Hematopoietic multipotent progenitor cell treated with erythropoietin and hydrocortisone succinate and interleukin-3 and kit ligand, for 8 days (in vitro differentiated cells): ENCODE measurements at places on chromosomes 6 and 20.

- no peak for DNase-seq
These were observed 97.2 kb downstream of the MAP3K4 start for GRCh38 chr6:161088676-161089328.

DNA sequence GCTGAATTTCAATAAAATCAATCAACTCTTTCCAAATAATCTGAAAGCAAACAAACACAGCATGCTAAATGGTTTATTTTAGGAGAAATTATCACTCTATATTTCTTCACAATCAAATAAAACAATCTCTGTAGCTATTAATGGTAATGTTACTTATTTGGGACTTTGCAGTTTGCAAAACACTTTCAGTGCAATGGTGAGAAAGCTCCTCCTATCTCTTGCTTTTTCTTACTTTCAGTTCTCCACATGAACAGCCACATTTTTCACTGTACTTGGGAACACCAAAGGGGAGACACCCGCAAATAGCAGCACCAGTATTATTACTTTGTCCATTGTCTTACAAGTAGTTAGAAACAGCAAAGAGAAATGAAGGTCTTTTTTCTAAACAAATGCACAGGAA lies 92.4 kb downstream of the DST start:
- DNase-seq, result no peak

DNA sequence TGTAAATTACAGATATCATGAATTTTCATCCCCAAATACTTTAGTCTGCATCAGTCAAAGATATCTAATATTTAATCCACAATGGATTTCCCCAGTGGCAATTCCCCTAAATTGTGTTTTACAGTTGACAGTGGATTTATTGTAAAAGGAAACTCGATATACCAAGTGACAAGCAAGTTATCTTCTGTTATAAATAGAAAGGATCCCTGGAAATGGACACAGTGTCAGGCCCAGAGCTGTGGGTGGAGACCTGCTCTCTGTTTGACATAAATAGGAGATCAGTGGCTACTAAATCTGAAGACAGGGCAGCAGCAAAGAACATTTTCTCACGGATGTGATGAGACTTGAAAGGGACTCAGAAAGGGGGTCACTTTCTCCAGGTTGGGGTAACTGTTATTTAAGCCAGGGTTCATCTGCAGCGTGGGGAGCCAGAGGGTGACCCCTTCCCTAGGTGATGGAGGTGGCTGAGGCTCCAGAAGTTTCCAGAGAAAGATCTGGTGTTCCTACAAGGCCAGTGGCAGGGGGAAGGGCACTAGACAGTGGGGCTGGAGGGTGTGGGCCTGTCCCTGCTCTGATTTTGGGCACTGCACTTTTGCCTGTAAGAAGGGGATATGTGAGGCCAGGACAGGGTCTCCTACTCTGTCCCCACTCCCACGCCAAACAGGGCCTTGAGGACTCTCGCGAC lies 12.3 kb upstream of the FAM110A start:
- DNase-seq, result no peak

GRCh38 chr6:21371676-21372171 lies 221.8 kb upstream of the SOX4 start:
- no peak for DNase-seq

GRCh38 chr6:46044881-46045617 lies 29.4 kb upstream of the CLIC5 start:
- DNase-seq, result no peak

DNA sequence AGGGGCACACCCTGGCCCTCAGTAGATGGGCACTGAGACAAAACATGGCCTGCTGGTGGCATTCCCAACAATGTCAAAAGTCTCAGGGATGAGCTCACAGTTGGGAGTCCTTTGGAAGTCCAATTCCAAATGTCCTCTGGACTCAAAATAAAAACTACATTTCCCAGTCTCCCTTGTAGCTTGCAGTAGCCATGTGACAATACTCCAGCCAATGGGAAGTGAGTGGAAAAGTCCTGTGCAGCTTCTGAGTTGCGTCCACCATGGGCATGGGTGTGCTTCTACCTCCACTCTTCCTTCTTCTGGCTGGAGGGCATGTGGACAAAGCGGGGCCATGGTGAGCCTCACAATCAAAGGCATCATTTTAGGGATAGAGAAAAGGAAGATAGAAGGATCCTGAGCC lies 5.8 kb upstream of the ADAM33 start:
- peak; percentile 33 for DNase-seq

GRCh38 chr6:162825597-162825996 lies 97.8 kb downstream of the PACRG start:
- DNase-seq, result no peak

- no peak for DNase-seq
These were observed 23.1 kb downstream of the AAR2 start for GRCh38 chr20:36259177-36260061.

- no peak for DNase-seq
These were observed 294.3 kb downstream of the CDC5L start for GRCh38 chr6:44681761-44682160.

- DNase-seq, result no peak
These were observed 45.1 kb downstream of the OGFRL1 start for GRCh38 chr6:71333697-71334096.

- no peak for DNase-seq
These were observed 129.8 kb upstream of the TIAM2 start for GRCh38 chr6:154865291-154865690.

GRCh38 chr6:164741938-164742451 lies 567.4 kb downstream of the C6orf118 start:
- no peak for DNase-seq

GRCh38 chr6:98971303-98971702 lies 23.6 kb upstream of the FBXL4 start:
- DNase-seq, result no peak

- no peak for DNase-seq
These were observed 2.2 kb upstream of the FAM162B start for GRCh38 chr6:116767715-116768114.

DNA sequence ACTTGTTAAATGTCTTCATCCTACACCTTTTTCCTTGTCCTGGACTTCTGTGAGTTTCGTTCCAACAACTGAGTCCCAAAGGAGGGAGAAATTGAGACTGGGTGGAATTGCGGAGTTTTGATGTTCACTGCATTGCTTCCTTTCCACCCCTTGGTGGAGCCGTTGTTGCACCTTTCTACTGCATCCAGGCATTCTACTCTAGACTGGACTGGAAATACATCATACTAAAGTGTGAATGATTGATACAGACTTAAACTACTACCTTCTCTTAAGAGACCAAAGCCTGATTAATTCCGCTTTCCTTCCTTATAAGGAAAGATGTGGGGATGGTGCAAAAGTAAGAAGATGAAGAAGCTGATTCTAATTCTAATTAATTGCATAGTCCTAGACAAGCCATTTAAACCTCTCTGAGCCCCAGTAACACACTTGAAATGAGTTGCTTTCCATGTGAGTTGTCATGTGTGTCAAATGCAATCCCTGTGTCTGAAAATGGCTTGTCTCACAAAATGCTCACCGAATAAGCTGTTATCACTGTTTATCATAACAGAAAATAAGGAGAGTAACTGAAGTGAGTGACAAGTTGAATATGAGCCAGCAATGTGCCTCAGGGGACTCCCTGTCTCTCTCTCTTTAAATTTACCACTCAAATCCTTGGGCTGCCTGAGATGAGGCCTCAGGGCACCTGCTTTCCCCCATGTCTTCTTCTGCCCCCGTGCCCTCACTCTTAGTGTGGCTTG lies 338.3 kb upstream of the CHD6 start:
- peak; percentile 2 for DNase-seq

DNA sequence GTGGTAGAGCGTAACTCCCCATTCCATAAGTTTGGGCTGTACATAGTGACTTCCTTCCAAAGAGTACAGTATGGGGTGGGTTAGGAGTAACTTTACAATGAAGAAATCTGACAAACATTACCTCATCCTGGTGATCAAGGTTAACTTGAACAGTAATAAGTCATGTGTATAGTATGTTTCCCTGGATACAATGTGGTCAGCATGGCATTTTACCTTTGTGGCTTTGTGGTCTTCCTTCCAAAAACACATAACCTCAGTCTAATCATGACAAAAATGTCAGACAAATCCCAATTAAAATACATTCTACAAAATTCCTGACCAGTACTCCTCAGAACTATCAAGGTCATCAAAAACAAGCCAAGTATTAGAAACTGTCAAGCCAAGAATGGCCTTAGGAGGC lies 225.1 kb downstream of the UBE3D start:
- no peak for DNase-seq

- DNase-seq, result no peak
These were observed 1123.5 kb upstream of the MAP3K7 start for GRCh38 chr6:91710342-91710741.

GRCh38 chr20:36279776-36280175 lies 26.4 kb upstream of the DLGAP4 start:
- DNase-seq, result no peak

DNA sequence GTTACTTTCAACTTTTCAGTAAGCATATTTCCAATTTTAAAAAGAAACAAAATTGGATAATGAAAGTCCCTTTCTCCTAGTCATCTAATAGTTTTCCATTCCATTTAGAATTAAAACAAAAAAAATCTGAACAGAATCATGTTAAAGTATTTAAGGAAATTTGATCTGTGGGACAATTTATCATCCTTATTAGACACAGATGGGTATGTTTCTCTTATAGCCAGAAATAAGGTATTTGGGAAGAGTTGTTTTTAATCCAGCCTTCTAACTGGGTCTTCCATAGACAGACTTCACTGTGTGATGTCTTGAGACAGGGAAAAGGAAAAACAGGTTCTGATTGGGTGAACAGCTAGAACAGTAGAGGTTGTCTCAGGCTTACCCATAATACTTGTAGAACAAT lies 39.5 kb upstream of the STXBP5 start:
- DNase-seq, result no peak

DNA sequence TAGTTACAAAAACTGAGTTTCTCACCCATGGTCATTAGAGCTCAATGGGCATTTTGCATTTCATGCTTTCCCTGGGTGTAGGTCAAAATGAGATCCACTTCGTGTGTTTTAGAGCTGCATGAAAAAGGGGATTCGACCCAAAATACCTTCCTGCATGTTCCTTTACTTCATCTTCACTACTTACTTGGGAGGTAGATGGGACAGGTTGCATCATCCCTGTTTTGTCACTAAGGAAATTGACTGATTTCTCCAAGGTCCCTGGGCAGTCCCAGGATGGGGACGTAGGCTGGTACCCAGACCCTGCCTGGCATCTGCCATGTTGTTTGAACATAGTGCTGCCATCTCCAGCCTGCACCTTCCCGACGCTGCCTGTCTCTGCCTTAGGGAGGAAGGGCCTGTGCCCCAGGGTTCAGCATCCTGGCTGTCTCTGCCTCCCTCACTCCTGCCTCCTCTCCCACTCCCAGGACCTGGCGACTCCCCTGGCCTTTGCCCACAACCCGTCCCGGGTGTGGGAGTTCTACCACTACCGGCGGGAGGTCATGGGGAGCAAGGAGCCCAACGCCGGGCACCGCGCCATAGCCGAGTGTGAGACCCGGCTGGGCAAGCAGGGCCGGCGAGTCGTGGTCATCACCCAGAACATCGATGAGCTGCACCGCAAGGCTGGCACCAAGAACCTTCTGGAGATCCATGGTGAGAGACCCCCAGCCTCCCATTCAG lies 17.0 kb downstream of the SIRT5 start:
- no peak for DNase-seq

GRCh38 chr20:17611540-17612286 lies 41.8 kb downstream of the DSTN start:
- no peak for DNase-seq

GRCh38 chr6:108735310-108736001 lies 112.8 kb upstream of the ARMC2 start:
- DNase-seq, result no peak

DNA sequence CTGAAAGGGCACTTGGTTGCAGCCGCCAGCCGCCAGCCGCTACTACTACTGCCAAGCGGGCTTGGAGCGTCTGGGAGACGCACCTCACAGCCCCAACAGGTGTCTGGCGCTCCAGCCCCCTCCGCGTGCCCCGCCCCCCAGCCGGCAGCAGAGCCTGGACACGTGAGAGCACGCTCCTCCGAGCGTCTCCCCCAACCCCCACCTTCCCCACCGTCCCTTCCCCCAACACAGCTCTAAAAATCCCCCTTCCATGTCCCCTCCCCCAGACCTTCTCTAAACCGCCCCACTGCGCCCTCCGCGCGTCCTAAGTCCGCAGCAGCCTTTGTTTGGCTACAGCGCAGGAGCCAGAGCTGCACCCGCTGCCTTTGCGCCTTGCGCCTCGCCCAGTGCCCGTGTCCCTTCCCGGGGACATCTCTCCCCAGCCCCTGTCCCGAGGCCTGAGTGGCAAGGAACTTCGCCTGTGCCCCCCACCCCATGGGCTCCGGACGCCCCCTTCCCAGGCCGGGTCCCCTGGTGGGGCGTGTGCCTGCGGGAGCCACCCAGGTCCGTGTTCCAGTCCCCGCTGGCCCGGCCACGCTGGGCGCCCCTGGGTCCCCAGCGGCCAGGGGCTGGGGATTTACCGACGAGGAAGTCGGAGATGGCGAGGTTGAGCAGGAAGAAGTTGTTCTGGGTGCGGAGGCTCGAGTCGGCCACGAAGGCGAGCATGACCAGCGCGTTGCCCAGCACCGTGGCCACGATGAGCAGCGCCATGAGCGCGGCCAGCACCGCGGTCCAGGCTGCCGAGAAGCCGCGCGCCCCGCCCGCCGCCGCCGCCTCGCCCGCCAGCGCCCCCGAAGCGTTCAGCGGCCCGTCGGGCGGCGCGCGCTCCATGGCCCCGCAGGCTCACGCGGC lies 732 bp downstream of the HRH3 start:
- no peak for DNase-seq

- peak; percentile 2 for DNase-seq
These were observed 851.2 kb upstream of the EYS start for GRCh38 chr6:66558189-66558588.

- DNase-seq, result peak; percentile 38
These were observed 1.9 kb downstream of the TBPL1 start for GRCh38 chr6:133954657-133955576.

DNA sequence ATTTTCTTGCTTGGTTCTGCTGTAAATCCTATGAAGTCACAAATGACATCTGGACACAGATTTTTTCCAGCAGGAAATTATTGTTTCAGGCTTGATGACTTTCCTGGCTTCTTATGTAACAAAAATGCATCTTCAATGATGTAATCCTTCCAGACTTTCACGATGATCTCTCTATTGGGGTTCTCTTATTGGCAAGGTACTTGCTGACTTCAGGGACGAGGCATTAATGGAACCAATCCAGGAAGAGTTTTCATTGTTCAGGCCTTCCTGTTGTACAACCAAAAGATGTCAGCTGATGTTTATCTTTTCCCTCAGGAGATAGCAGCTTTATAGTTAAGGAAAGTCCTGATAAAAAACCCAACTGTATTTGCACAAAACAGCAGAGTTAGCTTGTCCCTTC lies 118.5 kb upstream of the MMS22L start:
- no peak for DNase-seq

GRCh38 chr20:58467572-58468527 lies 47.3 kb downstream of the APCDD1L start:
- DNase-seq, result no peak

- no peak for DNase-seq
These were observed 56.2 kb downstream of the CTCFL start for GRCh38 chr20:57468523-57469417.

DNA sequence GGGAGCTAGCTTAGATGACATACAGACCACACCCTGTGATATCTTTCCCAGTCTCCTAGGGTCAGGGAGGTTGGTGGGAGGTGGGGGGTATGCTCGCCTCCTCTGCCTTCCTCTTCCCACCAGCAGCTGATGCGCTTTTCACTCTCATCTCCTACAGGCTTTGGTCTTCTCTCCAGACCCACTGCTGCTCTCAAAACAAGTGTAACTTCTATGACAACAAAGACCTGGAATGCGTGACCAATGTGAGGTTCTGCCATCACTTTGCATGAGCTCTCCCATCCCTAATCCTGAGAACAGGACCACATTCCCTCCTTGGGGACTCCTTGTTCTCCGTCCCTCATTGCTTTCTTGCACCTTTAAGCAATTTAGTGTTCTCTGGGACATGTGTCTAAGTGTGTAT lies 2.7 kb downstream of the CTSA start:
- DNase-seq, result no peak
